ENCODE measurements at places on chromosomes 11 and 22.

DNA sequence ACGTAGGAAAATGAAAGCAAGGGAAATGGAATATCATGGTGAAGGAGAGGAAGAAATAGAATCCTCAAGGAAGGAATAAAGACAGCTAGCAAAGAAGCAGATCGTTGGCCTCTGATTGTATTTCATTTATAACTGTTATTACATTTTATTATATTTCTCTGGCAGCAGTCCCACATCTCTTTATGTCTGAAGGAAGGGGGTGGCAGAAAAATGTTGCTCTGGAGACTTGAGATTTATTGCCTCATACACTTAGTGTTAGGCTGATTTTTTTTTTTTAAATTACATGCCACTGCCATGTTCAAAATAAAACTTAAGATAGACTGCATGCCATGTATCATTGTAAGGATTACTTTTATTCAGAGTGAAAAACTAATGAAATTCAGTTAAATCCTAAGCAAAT lies 971.7 kb upstream of the CHORDC1 start:
- DNase-seq, result no peak

GRCh38 chr11:129608711-129609110 lies 206.9 kb upstream of the TMEM45B start:
- DNase-seq, result no peak

DNA sequence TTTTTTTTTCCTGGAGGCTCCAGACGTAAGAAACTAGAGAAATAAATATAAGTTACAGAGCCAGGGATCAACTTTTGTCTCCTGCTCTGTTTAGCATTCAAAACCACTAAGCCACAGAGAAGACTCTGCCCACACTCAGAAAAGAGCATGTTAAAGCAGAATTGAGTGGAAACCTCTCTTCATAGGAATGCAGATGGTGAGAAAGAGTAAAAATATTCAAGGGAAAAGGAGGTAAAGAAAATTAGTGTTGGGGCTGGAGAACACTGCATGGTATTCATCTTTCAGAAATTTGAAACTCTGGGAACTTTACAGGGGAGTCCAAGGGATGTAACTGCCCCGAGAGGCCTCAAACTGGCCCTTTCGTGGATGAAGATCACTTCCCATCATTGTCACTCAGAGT lies 65.1 kb downstream of the CLMP start:
- DNase-seq, result no peak

- DNase-seq, result peak; percentile 36
These were observed 2.4 kb downstream of the MAPK1 start for GRCh38 chr22:21865041-21865440.
